ENCODE measurements at places on chromosomes 16 and 17.

- no peak for DNase-seq
Observed at GRCh38 chr17:43402078-43402477, 3.3 kb downstream of the ARL4D start.

DNA sequence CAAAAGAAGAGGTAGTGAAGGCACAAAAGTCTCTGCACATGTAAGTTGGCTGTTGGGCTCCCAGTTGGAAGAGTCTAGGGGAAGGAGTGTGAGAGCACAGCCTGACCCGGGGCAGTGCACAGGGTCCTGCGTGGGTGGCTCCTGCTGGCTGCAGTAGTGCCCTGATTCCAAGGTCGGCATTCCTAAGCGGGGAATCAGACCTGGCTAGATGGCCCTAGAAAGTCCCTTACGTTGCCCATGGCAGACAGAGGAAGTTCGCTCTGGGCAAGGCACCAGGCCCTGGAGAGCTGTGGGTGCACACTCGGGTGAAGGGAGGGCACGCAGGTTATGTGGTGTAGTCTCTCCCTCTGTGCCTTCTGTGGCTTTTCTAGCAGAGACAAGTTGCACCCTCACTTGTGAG is 22.8 kb upstream of the SLC5A11 start:
- DNase-seq: no peak

DNA sequence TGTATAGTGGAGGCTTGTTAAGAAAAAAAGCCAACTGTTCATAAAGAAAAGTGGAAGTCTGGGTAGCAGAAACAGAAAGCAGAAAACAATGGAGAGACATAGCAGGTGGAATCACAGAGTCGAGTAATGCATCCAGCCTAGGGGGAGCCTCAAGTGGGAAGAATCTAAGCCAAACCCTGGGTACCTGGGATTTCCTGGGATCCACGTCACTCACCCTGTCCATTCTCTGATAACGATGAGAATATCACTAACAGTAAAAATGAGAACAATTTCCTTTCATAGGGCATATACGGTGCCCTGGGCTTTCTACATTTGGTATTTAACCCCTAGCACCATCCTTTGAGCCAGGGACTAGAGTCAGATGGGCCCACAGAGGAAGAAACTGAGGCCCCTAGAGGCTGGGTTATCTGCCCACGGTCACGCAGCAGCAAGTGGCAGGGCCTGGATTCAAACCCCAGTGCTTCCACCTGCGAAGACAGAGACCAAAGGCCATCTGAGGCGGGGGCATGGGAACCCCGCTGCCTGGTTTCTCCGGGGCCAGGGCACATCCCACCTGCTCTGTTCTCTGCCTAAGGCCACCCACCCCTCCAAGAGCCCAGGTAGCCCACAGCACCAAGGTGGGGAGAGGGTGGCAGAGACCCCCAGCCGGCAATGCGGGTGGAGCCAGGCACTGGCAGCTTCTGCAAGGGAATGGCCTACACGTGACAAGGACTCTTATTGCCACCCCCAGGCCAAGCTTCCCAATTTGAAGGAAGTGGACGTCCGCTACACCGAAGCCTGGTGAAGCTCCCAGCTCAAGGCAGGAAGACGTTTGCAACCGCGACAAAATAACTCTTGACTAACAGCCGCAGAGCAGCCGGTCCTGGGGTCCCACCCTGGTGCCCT is 69.8 kb upstream of the PLCG2 start:
- no peak for DNase-seq

DNA sequence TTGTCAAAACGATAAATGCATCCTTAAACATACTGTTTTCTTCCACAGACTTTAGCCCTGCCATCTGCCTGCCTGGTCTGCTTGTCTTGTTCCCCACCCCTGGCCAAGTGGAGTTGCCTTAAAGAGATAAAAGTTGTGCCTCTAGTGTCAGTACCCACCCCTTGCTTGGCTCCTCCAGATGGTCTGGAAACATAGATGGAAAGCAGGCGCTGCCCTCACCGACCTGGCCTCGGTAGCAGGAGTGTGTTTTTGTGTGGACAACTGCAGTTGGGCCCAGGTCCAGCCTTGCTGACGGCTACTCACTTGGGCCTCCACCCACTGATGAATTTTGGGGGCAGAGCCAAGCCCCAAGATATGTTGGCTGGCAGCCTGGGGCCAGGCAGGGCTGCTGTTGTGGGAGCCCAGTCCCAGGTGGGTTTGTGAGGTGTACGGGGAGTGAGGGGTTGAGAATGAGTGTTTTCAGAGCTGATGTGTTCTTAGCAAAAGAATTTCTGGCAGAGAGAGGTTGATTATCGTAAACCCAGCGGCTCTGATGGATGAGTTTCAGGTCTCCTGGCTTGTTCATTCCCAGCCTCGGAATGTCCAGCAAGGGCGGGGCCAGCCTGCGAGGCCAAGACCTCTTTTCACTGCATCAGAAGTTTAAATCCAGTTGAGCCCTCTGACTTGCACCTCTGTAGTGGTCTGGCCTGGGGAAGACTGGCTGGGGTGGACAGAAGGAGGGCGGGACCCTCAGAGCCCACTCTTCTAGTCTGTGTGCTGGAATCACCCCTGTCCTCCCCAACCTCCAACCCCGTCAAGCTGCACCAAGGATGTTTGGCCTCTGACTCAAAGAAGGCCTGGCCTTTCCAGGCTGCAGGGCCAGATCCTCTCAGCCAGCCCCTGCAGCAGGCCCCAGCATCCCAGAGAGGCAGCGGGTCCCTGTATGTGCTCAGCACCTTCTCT is 179.7 kb downstream of the RAB11FIP4 start:
- no peak for DNase-seq

GRCh38 chr17:13425390-13425789 is 176.3 kb downstream of the HS3ST3A1 start:
- no peak for DNase-seq

DNA sequence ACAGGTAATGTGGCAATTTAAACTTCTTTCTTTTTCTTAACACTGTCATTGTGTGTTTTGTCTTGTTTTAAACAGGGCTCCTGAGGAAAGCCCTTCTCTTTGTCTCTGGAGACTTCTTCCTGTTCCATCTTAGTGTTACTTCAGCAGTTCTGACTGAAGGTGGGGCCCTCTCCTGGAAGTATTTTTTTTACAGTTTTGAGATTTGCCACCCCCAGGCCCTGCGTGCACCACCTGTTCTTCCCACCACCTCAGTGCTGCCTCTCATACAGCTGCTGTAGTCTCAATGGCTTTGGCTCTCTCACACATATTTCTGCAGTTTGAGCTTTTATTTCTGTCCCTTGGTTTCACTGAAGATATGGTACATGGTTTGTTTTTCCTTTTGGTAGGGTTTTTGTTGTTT is 52.5 kb upstream of the ALDH3A1 start:
- peak; percentile 30 for DNase-seq

- DNase-seq: peak; percentile 90
Observed at GRCh38 chr16:85602402-85603202, 10.5 kb upstream of the GSE1 start.

- peak; percentile 26 for DNase-seq
Observed at GRCh38 chr17:63930951-63931575, 1.1 kb downstream of the CD79B start.

DNA sequence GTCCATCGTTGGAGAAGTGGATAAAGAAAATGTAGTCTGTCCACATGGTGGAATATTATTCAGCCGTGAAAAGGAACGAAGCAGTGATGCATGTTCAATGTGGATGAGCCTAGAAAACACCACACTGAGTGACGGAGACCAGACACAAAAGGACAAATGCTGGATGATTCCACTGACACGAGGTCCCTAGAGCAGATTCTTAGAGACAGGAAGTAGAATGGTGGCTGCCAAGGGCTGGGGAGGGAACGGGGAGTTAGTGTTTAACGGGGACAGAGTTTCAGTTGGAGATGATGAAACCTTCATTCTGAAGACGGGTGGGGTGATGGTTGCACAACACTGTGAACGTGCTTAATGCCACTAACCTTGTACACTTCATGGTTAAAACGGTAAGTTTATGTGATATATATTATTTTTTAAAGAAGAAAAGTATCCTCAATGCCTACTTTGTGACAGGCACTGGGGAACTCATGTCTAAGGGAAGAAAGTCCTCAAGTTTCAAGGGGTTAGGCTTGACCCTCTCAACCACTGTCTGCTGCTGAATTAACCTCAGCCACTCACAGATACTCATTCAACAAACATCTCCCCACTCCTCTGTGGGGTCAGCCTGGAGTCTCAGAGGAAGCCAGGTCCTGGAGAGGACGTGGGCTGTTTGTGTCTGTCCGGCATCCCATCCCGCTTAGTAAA is 17.6 kb downstream of the C16orf74 start:
- no peak for DNase-seq
